ENCODE measurements at places on chromosomes 13 and 19.
A peak's percentile ranks its signal among the peaks of the same experiment; 100 is the strongest.

- DNase-seq: peak; percentile 98
Observed at GRCh38 chr19:2168619-2169424, 5.1 kb downstream of the DOT1L start.

DNA sequence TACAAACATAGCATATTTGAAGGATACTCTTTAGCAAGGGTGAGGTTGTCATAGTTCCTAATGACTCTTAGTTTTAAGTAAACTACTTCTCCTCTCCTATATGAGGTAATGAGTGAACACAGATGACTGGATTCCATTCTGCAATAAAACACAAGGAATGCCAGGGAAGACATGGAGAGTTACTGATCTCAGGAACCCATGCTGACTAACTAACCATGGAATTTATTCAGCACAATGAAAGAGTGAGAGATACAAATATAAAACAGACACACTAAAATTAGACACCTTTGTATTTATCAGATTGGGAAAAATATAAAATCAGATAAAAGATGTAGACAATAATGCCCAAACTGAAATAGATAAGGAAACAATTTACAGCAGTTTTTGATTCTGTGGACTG lies 1525.9 kb upstream of the SLC10A2 start:
- peak; percentile 28 for DNase-seq

- DNase-seq: no peak
Observed at GRCh38 chr13:61466280-61466679, 50.6 kb upstream of the PCDH20 start.

DNA sequence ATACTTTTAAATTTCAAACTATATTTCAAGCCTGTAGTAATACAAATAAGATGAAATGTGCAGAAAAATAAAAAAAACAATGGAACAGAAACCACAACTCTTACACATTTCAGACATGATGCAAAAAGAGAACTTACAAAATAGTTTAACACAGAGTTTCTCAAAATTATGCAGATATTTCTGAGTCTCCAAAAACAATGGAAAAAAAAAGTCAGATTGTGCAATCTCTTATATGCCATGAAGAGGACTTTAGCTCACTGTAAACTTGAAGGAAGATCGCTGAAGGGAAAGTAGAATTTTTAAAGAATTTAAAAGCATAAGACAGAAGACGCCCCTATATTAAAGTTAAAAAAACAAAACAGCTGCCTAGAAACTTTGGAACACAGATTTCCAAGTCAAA lies 20.4 kb downstream of the ZNF708 start:
- DNase-seq: no peak

DNA sequence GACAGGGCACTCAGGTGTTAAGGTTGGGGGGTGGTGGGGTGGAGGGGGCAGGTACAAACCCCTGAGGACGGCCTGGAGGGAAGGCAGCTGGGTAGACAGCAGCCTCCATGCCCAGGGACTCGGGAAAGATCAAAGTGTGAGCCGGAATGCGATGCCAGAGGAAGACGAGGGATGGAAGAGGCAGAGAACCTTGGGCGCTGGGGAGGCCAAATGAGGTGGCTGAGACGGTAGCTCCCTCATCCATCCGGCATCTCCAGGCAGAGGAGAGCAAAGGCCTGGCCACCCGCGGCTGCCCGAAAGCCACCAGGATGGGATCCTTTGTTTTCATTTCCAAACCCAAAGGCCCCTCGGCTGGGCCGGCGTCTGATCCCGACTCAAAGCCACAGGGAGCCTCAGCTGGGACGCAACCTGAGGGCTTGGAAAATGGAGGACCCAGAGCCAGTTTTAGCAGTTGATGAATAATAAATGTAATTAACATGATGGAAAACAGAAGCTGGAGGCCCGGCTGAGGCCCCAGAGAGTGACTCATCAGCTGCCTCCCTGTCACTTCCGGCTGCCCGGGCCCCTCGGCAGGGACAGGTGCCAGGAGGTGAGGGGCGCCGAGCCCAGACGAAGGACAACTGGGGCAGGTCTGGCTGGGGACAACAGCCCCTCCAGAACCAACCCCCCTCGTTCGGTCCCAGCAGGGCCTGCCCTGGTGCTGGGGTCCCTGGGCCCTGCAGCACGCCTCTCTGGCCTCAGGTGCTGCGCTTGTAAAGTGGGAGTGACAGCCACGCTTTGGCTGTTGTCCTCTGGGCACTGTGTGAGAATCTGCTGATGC lies 61.6 kb downstream of the CEBPG start:
- DNase-seq: no peak

GRCh38 chr13:98941126-98941525 lies 36.7 kb downstream of the DOCK9 start:
- DNase-seq: no peak

GRCh38 chr19:34838753-34839431 lies 65.9 kb upstream of the ZNF599 start:
- DNase-seq: no peak

DNA sequence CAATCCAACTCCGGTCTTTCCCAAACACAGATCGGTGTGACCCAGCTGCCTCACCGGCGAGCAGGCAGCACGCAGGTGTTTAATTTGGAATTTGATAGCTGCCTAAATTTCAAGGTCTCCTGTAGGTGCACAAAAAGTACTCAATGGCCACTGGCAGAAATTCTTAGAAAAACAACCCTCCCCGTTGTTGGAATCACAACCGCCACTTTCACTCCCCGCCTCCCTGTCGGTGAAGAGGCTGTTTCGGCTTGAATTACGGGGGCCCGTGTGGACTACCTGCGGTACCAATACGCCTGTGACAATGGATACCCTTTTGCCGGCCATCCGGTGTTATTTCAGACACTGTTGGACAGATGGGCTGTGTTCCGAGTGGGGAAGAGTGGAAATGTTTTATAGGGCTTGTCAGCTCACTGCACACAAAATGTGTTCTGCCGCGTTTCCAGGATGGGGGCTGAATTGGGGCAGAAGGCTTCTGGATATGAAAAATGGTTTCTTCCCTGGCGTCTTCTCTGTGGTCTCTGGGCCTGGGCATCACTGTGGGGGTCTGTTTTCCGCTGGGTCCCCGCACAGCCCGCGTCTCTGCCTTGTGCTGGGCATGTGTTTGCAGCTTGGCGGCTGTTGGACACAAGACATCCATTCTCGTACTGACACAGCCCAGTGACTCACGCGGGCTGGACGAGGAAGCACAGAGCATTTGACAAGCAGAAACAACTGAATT lies 45.4 kb downstream of the ZIC5 start:
- DNase-seq: no peak

DNA sequence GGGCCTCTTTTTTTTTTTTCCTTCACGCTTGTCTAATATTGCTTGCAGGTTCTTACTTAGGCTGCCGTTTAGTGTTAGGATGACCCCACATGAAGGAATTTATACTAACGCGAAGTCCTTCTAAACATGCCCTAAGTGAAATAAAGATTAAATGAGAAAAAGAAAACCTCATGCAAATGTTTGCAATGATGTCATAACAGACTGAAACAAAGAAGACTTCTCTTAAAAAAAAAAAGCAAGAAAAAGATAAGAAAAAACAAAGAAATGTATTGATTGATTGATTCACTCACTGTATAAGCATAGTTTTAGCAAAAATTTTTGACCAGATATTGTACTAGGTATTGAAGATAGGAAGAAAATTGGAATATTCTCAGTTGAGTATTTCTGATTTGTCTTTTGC lies 418.2 kb downstream of the IRS2 start:
- no peak for DNase-seq

DNA sequence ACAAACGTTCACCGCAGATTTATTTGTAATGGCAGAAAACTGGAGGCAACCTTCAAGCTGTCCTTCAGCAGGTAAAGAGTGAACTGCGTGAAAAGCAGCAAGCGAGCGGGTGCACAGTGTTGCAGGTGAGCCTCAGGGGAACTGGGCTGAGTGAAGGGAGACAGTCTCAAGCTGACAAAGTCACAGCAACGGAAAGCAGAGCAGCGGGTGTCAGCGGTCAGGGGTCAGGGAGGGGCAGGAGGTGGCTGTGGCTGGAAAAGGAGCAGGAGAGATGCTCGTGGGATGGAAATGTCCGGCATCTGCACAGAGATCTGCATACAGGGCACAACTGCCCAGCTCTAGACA lies 8.5 kb upstream of the RASA3 start:
- no peak for DNase-seq

- no peak for DNase-seq
Observed at GRCh38 chr13:38409771-38410170, 60.1 kb downstream of the UFM1 start.

DNA sequence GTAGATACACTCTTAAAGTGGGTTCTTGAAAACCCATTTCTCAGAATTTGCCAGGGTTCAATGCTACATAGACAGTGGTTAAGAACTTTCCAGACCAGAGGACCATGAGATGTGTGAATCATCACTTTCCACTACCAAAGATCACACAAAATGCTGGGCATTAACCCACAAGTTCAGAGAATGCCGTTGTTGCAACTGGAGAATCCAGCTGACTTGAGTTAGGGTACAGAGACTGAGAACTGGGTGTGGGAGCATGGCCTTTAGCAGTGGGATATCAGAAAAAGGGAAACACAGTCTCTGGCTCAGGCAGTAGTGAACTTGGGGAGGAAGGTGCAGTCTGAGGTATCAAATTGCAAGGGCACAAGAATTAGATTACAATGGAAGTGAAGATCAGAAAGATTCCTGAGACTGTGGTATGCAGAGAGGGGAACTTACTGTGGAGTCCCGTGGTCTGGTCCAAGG lies 51.5 kb upstream of the WDFY2 start:
- no peak for DNase-seq

- DNase-seq: peak; percentile 69
Observed at GRCh38 chr13:104586051-104586746, 1520.0 kb upstream of the SLC10A2 start.

- DNase-seq: no peak
Observed at GRCh38 chr13:30675717-30676116, 58.0 kb downstream of the USPL1 start.

GRCh38 chr13:97021241-97021640 lies 27.0 kb upstream of the OXGR1 start:
- DNase-seq: no peak

DNA sequence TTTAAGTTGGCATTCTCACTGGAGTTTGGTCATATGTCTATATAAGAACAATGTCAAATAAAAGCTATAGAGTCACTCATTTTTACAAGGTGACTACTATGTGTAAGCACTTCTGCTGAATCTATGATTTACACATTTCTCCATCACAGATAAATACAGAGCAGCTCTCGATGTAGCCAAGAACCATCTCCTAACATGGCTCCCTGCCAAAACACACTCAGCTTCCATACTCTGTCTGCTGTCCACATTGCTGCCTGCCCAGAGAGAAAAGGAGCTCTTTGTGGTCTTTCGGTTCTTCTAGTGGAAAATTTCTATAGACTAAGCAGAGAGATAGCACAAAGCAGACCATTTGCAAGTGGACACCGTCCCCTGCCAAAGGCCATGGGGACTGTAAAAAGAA lies 190.9 kb upstream of the KLF12 start:
- DNase-seq: no peak

DNA sequence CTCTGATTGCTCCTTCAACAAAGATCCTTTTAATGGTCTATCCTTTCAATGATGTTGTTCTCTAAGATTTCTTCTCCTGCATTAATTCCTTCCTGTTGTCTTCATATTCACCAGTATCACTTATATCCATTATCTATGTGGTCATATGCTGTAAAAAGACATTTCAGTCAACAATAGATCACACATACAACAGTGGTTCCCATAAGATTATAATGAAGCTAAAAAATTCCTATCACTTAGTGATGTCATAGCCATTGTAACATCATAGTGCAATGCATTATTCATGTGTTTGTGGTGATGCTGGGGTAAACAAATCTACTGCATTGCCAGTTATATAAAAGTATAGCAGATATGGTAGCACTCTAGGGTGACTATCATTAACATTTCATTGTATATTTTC lies 266.1 kb downstream of the LHFPL6 start:
- DNase-seq: no peak

GRCh38 chr19:17522988-17523872 lies 11.8 kb downstream of the PGLS start:
- DNase-seq: no peak

DNA sequence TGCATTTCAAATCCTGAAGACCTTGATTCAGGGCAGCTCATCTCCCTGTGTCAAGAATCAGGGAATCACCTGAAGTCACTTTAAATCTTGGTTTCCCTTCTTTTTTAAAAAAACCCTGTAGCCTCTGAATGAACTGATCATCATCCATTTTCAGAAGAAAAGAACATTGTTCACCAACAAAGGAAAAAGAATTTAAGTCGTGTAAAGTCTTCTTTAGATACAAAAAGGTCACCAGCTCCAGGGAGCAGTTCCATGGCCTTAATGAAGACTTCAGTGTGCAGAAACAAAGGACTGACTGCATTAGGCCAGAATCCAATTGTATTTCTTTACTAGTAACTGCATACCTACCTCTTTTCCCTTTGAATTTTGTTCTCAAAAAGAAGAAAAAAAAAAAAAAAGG lies 245.0 kb downstream of the ABCC4 start:
- DNase-seq: no peak

DNA sequence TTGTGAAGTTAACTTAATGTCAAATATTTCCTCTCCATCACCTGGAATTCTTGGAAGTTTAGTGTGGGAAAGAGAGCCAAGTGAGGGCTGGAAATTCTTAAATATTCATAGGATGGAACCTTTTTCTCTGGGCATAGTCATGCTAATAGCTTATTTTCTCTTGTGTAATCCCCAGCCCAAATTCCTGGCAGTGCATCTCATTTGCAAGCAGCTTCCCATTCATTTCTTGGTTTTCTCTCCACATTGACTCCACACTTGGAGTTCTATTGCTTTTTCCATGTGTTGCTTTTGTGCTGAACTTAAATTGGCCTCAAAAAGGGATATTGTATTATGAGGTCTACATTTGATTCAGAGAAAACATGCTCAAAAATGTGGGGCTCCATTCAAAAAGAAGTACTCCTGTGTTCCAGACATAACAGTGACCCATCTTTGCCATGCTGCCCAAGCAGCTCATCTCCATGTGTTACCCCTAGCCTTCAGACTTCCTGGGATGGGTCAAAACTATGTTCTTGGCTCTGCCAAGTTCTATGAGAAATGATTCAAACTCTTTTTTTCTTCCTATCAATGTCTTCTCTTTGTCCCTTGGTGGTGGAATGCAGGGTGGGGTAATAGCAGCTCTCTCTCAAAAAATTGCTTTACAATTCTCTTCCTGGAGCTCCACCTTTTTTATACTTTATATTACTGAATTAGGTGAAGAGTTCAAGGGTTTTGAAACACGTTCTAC lies 2471.5 kb downstream of the PCDH9 start:
- no peak for DNase-seq
